ENCODE measurements at places on chromosomes 5 and 9.

DNA sequence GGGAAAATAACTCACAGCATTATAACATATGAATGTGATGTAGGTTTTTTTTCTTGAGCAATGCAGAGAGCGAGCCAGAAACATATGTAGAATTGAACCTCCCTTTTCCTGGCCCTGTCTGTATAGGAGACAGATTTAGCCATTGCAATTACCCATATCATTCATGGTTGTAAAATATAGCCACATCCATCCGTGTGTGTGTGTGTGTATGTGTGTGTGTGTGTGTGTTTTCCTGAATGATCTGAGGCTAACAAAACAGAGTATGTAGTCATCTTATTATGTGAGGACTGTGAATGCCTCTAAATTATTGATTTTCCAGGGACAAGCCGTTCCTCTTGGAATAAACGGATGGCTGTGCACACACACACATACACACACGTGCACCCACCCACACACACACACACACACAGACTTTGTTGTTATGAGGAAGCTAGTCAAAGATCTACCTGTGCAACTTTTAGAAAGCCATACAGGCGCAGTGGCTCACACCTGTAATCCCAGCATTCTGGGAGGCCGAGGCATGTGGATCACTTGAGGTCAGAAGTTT is 11.7 kb upstream of the DENND1A start:
- DNase-seq = no peak

DNA sequence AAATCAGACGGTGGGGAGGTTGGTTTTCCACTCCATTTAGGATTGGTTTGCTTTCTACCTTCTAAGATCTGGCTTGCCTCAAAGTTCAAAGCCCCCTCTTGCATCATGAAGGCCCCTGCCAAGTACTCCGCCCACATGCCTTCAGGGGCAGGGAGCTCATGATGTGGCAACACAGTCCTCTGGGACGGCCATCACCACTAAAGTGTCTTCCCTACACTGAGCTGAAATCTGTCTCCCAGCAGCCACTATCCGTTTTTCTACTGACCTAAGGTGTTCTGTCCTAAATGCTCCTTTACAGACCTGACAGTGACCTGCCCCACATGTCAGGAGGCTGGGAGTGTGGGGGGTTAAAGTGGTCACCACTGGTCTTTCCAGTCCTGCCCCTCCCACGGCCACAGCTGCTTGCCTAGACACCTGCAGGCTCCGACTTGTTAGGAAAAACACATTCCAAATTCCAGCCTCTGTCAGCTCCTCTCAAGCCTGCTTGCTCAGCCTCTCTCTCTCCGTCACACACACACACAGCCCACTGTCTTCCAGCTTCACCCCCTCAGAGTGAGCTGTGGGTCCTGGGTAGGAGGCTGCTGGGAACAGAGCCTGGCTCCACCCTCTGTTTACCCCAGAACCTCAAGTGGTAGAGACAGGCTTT is 44.9 kb downstream of the SHB start:
- no peak for DNase-seq

DNA sequence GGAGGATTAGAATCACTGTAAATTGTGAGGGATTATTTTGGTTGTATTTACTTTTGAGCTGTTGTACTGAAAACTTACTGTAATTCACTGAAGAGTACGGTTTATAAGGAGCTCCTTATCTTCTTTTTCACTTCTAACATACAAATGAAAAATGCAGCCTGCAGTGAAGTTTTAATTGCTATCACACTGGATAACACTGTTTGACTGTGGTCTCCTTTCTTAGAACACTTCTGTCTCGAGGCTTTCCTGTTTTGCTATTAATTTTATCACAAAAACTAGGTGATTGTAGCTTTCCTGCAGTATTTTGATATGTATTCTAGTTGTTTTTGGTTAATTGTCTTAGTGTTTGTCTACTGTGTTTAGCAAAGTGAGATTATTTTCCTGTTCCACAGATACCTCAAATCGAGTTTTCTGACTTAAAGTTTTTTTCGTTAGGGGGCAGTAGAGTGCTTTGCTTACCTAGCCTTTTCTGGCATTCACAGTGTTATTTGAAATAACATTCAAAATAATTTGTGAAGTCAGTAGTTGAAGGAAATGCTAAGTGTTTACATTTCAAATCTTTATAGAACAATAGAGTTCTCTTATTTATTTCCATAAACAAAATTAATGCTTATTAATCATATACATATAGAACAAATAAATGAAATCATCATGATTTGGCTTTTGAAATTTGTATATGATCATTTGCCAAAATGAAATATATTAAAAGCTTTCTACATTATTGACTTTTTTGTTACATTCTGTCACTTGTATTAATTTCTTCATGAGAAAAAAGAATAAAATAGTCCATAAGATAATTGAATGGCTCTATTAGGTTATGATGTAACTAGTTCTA is 52.9 kb downstream of the COMMD10 start:
- no peak for DNase-seq

GRCh38 chr9:37922363-37923117 is 18.6 kb upstream of the SLC25A51 start:
- no peak for DNase-seq

- DNase-seq = no peak
Observed at GRCh38 chr9:128101231-128101661, 26.3 kb downstream of the PTGES2 start.

GRCh38 chr9:112648624-112649023 is 69.3 kb downstream of the INIP start:
- no peak for DNase-seq

DNA sequence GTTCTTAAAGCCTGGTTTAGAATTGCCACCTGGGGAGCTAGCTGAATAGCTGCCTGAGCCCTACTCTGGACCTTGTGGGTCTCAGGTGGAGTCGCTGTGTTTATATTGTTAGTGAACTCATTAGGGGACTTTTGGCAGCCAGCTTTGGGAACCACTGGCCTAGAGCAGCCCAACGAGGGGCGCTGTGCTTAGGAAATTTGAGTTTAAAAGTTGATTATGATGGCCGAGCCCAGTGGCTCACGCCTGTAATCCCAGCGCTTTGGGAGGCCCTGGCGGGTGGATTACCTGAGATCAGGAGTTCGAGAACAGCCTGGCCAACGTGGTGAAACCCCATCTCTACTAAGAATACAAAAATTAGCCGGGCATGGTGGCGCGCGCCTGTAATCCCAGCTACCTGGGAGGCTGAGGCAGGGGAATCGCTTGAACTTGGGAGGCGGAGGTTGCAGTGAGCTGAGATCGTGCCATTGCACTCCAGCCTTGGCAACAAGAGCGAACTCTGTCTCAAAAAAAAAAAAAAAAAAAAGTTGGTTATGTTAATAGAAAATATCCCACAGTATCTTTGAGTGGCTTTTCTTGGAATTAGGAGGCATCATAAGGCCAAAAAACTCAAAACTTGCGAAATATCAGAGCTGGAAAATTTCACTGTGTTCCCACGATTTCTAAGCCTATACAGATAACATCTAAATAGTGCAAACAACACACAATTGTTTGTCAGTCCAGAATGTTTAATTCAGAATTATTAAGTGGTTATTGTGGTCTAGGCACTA is 809 bp downstream of the MCCC2 start:
- no peak for DNase-seq

DNA sequence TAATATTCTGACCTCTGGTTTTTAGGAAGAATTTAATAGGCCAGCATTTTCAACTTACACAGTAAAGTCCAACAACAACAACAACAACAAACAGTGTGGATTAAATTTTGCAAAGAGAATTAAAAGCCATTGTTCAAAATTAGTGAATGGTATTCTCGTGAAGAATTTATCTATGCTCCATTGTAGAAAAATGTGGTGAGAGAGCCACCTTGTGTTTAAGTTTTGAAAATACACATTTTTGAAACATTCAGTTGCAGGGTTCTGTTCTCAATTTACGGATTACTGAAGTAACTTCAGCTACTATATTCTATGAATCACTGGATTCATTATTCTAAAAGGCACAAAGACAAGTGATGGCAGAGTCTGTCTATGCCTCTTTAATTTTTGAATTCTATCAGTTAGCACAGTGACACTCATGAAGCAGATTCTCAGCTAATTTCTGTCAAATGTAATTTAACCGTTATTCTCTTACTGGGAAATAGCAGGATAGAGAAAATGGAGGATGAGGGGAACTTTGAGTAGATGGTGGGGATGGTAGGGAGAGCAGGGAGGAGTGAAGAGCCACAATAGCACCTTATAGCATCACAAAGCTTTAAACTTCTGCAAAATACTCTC is 11.0 kb downstream of the CCDC152 start:
- no peak for DNase-seq

GRCh38 chr5:109873687-109874086 is 184.0 kb downstream of the MAN2A1 start:
- no peak for DNase-seq

GRCh38 chr5:116395631-116396203 is 178.9 kb downstream of the SEMA6A start:
- DNase-seq = no peak

GRCh38 chr9:109477258-109478050 is 20.7 kb downstream of the PTPN3 start:
- DNase-seq = no peak

GRCh38 chr9:133892193-133892920 is 99.8 kb downstream of the VAV2 start:
- DNase-seq = no peak

DNA sequence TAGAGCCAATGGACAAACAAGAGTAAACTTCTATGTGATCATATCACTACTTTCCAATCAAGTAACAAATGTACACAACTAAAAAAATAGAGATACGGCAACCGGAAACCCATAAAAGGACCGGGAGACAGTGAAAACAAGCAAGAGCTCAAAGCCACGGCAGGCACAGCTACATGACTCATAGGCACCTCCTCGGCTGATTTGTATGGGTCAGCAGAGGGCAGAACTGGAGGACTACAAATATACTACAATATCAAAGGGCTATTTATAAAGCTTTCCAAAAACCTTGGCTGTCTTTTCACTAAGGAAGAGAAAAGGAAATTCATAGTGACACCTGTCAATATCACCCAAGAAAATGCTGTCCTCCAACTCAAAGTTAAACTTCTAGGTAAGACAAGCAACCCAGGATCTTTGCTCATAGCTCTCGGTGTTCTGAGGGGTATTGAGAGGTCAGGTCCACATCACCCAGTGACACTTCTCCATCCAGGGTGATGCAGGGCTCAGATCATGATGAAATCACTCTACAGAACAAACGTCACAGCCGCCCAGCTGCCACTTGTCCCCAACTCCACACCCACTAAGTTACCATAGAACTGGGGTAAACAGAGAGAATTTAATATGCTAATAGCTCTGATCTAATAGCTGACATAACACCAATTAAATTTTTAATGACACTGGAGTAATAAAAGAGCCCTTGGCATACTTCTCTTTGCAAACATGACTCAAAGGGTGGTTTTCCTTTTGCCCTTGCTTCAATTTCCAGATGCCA is 41.3 kb downstream of the PFDN1 start:
- DNase-seq = no peak

- DNase-seq = no peak
Observed at GRCh38 chr5:160970605-160971191, 118.7 kb upstream of the ATP10B start.

DNA sequence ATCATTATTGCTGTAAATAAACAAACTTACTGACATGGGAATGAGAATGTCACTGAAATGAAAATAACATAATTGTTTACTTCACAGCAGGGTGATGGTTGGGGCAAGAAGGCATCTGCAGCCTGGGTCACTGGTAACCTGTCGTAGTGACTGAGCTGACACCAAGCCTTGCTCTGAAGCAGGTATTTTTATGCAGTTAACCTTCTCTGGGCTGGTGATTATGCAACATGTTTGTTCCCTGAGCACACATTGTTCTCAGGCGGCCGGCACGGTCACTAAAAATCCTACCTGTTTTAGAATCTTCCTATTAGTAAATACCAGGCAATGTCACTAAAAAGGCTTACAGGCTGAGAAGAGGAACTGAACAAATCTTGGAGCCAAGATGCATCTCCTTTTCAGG is 157.7 kb upstream of the NR3C1 start:
- no peak for DNase-seq

DNA sequence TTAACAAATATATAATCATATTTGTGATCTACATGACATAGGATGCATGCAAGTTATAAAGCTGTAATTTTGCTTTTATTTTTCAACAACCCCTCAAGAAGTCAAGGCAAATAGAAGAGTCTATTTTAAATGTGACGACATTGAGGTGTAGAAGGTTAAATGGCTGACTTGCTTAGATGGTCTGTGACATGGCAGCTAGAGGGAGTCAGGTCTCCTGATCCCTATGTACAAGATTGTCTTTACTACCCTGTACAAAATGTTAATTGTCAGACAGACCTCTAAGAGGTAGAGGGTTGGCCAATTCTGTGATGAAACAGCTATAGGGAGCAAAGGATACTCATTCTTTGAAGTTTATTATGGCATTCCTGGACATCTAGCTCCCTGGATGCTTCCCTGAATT is 380.9 kb upstream of the MEF2C start:
- no peak for DNase-seq

DNA sequence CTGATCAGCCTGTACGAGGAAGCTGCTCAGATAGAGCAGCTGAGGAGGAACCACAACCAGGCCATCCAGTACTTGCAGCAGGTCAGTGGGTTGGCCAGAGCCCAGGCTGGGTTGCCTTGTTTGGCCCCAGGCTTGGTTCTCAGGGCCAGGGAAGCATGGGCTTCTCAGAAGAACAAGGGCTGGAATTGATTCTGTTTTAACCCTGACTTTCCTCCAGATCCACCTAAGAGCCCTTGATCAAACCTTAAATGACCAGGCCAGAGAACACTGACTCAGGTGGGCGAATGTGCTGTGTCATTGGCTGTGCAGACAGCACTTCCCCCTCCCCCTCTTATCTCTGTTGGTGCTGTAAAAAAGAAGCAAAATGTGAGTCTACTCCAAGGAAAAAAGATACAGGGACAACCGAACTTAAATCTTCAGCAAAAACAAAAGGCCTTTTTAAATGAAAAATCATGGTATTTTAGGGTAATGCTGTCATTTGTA is 28.1 kb downstream of the TTC23L start:
- no peak for DNase-seq

DNA sequence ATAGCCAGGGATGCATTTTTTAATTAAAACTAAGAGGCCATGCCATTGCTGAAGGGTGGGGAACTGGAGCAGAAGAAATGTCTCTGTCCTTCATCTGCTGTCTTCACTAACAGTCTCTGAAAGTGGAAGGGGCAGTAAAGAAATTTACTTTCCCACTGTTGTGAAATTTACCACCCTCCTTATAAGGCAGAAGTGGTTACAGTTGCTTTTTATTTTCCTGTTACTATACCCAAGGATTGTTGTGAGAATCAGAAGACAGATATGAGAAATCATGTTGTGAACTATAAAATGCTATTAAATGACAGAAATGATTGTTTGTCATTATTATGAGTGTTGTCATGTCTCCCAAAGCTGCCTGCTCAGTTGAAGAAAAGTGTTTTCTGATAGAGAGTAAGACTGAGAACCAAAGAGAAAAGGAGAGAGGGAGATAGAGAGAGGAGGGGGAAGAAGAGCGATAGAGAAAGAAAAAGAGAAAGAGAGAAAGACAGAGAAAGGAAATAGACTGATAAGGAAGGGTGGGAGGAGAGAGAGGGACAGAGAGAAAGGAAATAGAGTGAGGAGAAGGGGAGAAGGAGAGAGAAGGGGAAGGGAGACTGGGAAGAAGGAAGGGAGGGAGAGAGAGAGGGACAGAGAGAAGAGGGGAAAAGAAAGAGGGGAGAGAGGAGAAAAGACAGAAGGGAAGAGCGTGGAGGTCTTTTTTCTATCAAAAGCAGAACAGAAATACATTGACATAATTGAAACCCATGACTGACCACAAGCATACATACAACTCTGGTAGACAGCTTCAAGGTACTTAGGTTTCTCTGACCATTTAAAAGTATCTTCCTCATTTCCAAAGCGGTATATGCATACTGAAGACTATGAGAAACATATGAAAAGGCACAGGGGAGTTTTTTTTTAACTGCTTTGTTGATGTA is 22.5 kb downstream of the SEC61B start:
- DNase-seq = no peak
